MG63 (cell line): ENCODE measurements at places on chromosomes 2 and 18.

GRCh38 chr2:3151153-3151918, 226.3 kb downstream of the EIPR1 start:
- no peak for DNase-seq

DNA sequence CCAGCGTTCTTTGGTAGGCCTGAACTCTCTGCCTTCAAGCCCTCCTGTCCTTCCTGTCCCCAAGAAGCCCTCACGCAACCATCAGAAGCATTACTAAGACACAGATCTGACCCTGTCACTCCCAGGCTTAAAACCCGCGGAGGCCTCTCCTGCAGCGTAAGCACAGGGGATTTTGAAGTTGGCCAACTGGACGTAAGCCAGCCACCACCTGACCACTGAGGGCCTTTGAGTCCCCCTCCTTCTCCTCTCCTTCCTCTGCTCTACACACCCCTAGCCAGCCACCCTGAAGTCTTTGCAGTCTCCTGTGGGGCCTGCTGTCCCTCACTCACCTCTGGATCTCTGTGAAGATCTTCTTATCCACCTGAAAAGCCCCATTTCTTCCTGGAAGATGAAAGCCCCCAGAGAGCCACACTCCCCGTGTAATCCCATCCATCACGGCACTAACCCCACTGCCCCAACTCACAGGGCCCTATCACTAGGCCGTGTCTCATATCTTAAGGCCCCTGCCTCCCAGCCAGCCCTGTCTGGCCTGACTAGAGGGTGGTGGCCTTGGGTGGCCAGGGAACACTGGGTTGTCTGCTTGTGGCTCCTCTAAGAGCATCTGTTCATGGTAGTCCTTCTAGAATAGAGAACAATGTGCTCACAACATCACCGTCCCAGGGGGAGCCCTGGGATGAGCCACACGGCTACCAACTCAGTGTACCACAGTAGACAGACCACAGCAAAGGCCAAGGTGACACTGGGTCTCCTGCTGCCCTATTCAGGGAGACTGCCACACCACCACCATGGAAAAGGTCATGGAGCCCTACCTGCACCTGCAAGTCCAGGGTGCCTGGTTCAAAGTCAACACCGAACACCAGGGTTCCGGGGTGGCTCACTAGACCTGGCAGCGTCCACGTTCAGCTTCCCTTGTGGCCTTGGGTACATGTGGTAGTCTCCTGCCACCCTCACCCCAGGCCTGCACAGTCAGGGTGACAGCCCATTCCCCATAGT, 191.6 kb downstream of the ZBTB7C start:
- no peak for DNase-seq

- no peak for DNase-seq
These were observed 77.6 kb upstream of the FOXI3 start for GRCh38 chr2:88530081-88530480.

GRCh38 chr2:240703417-240704341, 12.0 kb downstream of the AQP12A start:
- DNase-seq: peak; percentile 24

GRCh38 chr18:5175378-5175777, 21.7 kb downstream of the AKAIN1 start:
- DNase-seq: no peak

DNA sequence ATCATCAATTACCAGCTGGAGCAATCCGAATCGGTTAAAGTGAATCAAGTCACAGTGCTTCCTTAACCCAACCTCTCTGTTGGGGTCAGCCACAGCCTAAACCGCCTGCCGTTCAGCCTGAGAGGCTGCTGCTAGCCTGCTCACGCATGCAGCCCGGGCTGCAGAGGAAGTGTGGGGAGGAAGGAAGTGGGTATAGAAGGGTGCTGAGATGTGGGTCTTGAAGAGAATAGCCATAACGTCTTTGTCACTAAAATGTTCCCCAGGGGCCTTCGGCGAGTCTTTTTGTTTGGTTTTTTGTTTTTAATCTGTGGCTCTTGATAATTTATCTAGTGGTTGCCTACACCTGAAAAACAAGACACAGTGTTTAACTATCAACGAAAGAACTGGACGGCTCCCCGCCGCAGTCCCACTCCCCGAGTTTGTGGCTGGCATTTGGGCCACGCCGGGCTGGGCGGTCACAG, 496 bp upstream of the ITGA4 start:
- DNase-seq: peak; percentile 46

DNA sequence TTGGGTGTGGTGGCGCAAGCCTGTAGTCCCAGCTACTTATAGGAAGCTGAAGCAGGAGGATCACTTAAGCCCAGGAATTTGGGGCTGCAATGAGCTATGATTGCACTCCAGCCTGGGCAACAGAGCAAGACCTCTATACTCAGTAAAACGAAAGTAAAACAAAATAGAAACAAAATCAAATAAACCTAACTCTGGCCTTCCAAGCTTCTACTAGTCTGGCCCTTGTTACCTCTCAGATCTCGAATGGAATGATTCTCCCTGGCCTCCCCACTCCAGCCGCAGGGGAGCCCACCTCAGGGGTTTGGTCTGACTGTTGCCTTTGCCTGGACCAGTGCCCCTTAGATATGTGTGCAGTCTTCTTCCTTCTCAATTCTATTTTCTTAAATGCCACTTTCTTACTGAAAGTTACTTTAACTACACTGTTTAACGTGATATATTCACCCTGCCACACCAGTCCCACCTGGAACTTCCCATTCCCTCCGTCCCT, 160.0 kb upstream of the GCFC2 start:
- DNase-seq: no peak

DNA sequence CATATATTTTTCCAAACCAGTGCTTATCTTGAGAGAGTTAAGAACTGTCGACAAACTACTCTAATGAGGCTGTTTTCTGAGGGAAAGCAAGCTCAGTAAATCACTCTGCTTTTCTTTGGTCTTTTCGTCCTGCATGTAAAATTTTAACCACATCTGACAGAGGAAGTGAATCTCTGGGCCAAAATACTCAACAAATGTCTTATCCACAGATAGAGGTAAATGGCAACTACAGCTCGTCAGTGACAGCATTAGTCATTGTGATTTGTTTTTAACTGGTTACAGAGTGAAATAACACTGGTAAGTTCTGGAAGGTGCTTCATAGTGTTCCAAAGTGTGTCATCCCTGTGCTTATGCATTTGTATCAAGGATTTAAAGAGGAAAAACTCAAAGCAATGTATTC, 82.6 kb upstream of the SLC8A1 start:
- DNase-seq: no peak

DNA sequence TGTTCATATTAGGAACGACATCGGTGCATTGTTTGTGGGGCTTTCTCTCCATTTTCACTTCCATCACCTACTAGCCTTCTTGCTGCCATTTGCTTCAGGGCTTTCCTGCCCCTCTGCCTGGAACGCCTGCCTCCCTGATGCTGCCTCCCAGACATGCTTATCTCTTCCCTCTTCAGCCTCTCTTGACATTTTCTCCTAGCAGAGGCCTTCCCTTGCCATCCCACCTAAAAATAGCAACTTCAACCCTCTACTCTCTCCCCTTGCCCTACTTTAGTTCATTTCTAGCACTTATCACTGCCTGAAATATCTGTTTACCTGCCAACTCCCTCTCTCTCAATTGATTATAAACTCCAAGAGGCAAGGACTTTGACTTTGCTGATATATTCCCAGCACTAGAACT, 210.3 kb downstream of the SP3 start:
- no peak for DNase-seq

- no peak for DNase-seq
These were observed 28.7 kb upstream of the MGAT5 start for GRCh38 chr2:134225173-134225572.

GRCh38 chr2:113080134-113080533, 12.4 kb downstream of the IL1F10 start:
- peak; percentile 26 for DNase-seq

DNA sequence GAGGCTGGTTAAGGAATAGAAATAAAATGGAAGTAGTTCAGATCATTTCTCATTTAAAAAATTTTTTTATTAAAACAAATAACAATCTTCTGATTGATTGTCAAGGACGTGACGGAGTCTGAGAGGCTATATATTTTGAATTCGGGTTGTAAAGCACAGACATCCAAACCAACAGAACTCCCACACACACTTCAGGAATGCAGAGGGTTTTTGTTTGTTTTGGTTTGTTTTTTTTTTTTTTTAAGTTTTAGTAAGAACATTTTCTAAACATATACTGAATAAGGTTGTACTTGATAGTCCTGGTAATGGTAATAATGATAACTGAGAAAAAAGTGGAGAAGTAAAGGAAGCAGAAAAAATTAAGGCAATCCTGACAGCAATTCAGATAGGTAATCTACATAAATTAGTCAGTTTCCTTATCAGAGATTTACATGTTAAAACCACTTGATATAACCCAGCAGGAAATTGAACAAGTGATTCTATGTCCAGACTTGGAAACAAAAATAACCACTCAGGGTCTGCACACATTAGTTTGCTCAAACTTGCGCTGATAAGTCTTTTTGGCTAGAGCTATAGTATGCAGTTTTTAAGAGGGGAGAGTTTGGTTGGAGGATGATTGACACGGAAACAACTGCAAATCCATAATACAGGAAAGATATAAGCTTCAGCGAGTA, 51.5 kb upstream of the CTAGE1 start:
- no peak for DNase-seq

GRCh38 chr2:62475172-62476011, 30.6 kb downstream of the TMEM17 start:
- DNase-seq: peak; percentile 42

- DNase-seq: no peak
These were observed 13.1 kb upstream of the ACTR3 start for GRCh38 chr2:113876503-113877387.

DNA sequence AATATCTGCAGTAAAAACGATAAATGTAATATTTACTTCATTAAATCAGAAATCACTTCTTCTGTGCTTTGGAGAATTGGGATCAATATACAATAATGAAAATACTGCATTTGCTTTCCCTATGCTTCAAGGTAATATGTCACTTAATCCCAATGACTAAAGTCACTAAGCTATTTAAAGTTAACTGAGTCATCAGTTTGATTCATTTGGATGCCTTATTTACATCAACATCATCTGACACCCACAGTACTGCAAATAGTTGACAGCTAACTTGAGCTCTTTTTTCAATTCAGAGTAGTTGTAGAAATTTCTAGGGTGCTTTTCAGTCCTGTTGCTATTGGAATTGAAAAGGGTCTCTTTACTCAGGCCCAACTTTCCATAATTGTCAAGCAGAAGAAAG, 776.9 kb upstream of the FSHR start:
- no peak for DNase-seq

- DNase-seq: peak; percentile 16
These were observed 96.8 kb downstream of the PRKCE start for GRCh38 chr2:45748239-45748638.

DNA sequence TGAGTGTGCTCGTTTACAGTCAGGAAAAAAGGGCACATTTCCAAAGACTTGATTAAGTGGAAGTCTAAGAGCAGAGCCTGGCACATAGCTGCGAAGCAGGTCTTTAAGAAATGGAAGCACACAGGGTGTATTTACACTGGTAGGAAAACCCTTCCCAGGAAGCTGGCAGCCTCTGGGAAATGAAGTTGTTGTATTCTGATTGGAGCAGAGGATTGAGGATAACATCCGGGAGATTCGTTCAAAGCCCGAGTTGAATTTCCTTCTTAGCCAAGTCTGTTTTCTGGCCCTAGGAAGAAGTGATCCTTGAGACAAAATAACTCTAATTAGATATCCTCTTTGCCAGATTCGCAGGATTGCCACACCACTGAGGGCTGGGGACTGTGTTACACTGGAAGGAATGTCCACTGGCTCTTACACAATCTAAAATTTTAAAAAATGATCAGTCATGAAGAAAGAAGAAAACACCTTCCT, 75.9 kb downstream of the ITGB1BP1 start:
- no peak for DNase-seq

DNA sequence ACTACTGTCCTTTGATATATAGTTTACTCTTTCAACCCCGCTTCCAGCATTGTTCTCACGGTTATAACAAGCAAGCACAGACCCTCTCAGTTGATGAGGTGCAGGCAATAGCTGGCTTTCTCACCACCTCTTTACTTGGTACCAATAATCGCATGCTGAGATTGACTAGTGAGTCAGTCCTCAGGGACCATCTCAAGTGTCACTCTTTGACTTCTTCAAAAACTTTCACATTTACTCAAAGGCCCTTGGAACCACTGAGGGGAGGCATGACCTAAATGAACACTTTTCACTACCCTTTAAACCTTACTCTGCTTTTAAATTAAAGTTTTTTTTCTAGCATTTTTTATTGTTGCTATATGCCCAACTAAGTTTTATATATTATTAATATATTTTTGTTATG, 101.8 kb downstream of the DAW1 start:
- no peak for DNase-seq

GRCh38 chr2:197870137-197870536, 65.7 kb downstream of the PLCL1 start:
- DNase-seq: no peak

DNA sequence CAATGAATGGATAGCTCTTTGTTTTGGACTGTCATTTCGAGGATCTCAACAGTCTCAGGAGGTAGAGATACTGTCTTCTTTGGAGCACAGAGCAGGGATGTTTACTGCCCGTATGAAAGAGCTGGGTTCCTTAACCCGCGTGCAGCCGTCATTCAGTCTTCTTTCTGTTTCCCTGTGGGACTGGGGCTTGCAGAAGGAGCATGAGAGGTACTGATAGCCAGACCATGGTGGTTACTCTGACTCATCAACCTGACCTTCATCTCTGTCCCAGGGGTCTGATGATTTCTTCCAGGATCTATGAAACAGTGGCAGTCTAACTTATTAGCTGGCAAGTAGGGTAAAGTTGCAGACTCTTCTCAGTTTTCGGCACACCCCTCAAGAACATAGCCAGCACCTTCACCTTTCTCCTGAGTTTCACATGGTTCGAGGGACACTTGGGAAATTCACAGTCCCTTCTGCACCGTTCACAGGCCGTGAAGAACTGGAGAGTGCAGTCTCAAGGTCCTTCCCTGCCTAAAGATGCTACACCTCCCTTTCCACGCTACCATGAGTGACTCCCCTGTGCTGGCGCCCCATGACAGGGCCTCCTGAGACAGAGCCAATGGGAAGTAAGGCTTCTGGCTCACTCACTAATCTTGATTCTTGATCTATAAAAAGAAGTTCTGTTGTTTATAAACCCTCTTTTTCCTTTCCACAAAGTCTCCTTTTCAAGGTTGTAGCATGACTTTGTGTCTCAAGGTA, 226.2 kb downstream of the MC4R start:
- no peak for DNase-seq

DNA sequence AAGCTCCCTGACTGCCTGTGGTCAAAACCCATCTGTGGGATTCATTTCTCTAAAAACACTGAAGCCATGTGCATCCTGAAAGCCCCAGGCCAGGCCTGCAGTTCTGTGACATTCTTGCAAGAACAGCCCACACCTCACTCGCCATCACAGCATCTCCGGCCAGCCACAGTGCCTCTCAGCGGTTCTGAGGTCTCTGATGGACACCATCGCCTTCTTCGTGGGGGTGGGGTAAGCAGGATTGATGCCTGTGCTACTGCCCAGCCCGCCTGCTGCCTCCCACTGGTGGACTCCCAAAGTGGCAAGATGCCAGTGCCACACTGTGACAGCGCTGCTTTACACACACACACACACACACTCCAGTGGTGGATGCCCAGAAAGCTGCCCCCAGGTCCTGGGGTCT, 5.2 kb upstream of the PRLH start:
- DNase-seq: no peak
